H1 (cell line): ENCODE measurements at places on chromosomes 1 and 21. TPM values are rescaled to one million over a fixed set of nuclear protein-coding genes. Genes with fewer than 3 reads are reported as not detected.

DNA sequence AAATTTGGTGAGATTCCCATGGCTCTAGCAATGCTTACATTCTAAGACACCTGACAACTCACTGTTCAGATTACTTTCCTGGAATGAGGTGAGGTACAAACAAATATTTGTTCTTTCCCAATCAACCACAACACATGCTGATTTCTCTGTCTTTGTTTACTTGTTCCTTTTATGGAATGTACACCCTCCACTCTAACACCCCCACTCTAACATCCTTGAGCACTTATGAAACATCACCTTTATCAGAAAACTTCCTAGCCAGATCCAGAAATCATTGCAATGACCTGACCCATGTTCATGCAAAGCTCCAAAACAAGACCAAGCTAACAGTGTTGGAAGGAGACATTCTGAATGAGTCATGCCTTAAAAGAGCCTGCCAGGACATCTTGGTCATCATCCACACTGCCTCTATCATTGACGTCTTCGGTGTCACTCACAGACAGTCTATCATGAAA lies 35.5 kb downstream of the HSD3B1 start:
- DNase-seq: no peak

DNA sequence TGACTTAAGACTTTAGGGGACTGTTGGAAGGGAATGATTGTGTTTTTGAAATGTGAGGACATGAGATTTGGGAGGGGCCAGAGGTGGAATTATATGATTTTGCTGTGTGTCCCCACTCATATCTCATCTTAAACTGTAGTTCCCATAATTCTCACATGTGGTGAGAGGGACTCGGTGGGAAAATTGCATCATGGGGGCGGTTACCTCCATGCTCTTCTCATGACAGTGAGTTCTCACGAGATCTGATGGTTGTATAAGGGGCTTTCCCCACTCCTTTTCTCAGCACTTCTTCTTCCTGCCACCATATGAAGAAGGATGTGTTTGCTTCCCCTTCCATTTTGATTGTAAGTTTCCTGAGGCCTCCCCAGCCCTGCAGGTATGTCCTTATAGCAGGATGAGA lies 35.0 kb upstream of the SCAF4 start:
- no peak for DNase-seq

The RGS4 gene
- total RNA-seq: 0.46 and 0.74 TPM in 2 replicates

The TTC39A gene
- 3.6 and 5.5 TPM in 2 replicates for total RNA-seq

The MLLT11 gene
- 18.1 and 19.2 TPM in 2 replicates for total RNA-seq

The NBPF3 gene
- total RNA-seq: 4.1 and 4.3 TPM in 2 replicates
